Activated naive CD4-positive, alpha-beta T cell treated with anti-CD3 and anti-CD28 coated beads, Interleukin-2, amount 50 U/mL, for 16 hours (primary cell): ENCODE measurements at places on chromosomes 12 and 14.

DNA sequence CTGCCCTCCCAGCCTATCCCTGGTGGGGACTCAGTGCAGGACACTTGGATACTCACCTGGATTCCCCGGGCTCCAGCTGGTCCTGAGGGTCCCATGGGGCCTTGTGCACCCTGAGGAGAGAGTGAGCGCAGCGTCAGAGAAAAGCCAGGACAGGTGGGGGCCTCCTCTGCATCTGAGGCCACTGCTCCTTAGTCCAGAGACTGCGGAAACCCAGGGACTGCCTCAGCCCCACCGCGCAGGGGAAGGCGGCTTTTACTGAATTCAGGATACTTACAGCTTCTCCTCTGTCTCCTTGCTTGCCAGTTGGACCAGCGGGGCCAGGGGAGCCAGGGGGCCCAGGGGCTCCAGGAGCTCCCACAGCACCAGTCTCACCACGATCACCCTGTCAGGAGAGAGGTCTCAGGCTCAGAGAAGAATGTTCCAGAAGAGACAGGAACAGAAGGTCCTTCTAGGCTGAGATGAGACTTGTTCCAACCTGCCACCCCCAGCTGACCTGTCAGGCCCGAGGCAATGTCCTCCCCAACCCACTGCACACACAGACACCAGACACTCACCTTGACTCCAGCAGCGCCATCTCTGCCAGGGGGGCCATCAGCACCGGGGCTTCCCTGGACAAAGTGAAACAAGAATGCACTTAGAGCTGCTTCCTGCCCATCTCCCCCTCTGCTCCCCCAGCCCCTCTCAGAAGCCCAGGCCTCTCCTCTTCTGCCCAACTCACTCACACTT, 13.8 kb downstream of the TMEM106C start:
- DNase-seq: no peak

DNA sequence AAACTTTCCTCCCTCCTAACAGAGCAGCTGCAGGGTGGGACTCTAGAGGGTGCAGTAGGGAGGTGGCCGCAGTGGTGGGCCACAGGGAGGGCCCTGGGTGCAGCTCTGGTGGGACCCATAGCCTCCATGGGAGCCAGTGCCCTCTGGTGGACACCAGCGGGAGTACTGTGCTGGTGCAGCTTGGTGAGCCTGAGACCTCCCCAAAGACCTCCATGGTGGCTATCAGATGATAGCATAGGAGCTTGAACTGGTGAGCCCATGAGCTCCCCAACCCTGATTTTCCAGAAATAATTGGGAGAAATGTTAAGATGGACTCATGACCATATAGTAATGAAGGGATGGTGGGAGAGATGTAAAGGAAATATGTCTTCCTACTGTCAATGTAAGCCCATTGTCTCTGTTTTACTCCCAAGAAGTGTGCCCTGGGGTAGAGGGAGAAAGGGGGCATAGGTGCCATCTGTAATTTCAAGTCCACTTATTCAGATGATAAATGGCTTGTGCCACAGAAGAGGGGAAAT, 98.7 kb downstream of the GAS2L3 start:
- DNase-seq: peak; percentile 31

GRCh38 chr12:26878661-26879119, 45.7 kb upstream of the ITPR2 start:
- DNase-seq: no peak

DNA sequence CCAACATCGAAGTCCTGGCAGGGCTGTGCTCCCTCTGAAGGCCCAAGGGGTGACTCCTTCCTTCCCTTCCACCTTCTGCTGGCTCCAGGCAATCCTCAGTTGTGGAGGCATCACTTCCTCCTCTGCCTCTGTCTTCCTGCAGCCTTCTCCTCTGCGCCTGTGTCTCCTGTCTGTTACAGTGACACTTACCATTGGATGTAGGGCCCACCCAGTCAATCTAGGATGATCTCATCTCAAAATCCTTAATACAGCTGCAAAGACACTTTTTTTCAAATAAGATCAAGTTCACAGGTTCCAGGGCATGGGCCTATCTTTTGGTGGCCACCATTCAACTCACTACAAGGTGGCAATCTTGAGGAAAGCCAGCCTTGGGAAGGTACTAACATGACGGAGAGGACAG, 155.1 kb downstream of the ESRRB start:
- DNase-seq: no peak

- DNase-seq: no peak
Measured at GRCh38 chr14:28584951-28585350, 181.6 kb upstream of the FOXG1 start.

DNA sequence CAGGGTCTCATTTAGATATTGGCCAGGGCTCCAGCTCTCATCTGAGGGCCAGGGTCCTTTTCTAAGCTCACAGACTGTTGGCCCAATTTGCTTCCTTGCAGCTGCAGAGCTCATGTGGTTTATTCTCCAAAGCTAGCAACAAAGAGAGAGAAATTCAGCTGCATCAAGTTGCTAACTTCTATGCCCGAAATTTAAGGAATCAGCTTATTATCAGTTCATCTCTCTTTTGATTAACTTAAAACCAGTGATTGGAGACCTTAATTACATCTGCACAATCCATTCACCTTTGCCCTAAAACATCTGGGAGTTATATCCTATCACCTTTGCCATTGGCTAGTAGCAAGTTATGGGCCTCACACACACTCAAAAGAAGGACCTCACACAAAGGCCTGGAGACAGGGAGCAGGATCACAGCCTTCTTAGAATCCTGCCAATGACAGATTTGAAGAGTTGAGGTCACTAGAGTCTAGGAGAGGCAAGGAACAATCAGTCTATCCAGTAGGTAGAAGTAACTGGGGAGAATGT, 258.8 kb upstream of the GARIN6 start:
- no peak for DNase-seq

DNA sequence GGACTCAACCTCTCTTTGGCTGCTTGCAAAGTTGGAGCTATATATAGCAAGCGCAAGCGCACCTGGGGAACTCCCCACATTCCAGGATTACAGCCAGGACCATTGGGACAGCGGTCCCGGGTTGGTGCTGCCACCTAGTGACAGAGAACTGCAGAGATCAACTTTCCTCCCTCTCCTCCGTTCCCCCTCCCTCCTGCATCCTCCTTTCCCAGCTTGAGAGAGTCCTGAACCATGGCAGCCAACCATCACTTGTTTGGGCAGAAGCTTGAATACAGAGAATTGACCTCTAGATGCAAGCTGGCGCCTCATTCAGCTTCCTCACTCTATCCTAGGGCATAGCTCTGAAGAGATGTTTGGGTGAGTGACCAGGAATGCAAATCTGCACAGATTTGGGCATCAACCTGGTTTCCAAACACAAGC, 17.4 kb upstream of the FLVCR2 start:
- peak; percentile 36 for DNase-seq

GRCh38 chr14:75967866-75968265, 13.9 kb downstream of the TGFB3 start:
- no peak for DNase-seq

GRCh38 chr14:100159094-100159864, at the start of gene DEGS2:
DEGS2 (minus strand) TSS chr14:100159645; CDS start chr14:100159587, 58 bp downstream.
- DNase-seq: peak; percentile 68

DNA sequence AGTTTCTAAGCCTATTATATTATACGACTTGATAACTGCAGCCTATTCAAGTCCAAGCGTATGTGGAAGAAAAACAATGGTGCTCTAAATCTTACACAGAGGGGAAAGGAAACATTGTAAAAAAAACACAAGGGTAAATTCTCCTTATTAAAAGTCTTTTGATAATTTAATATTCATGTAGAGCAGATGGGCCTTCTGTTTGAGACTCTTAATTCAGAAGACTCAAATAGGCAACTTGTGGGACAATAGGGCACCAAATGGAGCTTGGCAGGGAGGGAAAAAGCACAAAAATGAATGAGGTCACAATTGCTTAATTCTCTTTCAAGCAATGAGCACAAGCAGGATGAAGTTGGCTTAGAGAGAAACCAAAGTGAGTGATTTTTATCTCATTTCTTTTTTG, 159.4 kb downstream of the NELL2 start:
- DNase-seq: no peak

DNA sequence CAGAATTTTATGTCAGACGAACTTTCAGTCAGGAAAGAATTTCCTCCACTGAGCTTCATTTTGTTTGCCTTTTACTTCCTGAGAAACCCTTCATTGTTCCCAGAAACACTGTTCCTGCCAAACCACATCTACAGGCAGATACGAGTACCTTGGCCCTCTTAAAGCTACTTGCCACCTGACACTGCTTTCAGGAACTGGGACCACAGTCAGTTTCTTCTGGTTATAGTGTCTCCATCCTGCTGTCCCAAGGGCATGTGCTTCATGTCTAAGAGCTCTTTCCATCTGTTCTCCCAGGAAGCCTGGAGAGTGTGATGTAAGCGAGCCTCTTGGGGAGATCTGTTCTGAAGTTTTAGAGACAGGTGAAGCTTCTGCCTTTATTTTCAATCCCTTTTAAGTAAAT, 161.7 kb upstream of the PLEKHA5 start:
- DNase-seq: no peak

DNA sequence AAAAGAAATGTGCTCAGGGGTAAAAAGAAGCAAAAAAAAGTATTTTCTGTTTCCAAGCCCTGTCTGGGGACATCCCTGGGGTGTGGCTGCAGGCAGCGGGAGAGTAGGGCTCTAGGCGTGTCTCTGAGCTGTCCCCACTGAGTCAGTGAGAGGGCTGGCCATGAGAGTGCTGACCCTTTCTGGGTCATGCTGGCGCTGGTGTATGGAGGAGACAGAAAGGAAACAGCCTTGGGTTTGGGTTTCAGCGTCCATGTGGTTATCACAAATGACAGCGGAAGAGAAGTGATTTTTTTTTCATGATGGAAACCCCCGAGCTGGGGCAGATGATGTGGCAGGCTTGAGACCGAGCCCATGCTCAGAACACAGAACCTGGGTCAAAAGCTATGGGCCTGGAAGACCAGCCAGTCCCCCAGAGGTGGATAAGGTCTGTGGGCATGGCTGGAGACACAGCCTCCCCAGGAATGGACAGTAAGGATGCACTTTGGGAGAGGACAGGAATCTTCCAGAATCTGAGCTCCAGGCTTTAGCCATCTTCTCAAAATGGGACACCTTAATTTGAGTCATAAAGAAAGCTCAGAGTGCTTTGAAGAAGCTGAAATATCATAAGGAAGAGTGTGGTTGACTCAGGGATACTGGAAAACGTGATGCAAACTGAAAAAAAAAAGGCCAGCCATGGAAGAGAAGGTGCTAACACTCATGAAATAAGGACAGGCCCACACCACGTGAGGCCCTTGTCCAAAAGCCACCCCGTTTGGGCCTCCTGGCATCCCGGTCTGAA, 36.2 kb downstream of the SYNE3 start:
- no peak for DNase-seq

- DNase-seq: no peak
Measured at GRCh38 chr14:37932008-37932407, 275.7 kb upstream of the SSTR1 start.

GRCh38 chr12:109959411-109960093, 36.6 kb downstream of the GIT2 start:
- DNase-seq: no peak

- DNase-seq: no peak
Measured at GRCh38 chr14:70904373-70904772, 2.9 kb upstream of the PCNX1 start.

- DNase-seq: no peak
Measured at GRCh38 chr12:31631809-31632208, 27.7 kb upstream of the ETFBKMT start.
